Skin of body (tissue), 3 donors: ENCODE measurements at places on chromosomes 16 and 17. TPM values are rescaled to one million over a fixed set of nuclear protein-coding genes. Genes with fewer than 3 reads are reported as not detected.
A peak's percentile ranks its signal among the peaks of the same experiment; 100 is the strongest.

DNA sequence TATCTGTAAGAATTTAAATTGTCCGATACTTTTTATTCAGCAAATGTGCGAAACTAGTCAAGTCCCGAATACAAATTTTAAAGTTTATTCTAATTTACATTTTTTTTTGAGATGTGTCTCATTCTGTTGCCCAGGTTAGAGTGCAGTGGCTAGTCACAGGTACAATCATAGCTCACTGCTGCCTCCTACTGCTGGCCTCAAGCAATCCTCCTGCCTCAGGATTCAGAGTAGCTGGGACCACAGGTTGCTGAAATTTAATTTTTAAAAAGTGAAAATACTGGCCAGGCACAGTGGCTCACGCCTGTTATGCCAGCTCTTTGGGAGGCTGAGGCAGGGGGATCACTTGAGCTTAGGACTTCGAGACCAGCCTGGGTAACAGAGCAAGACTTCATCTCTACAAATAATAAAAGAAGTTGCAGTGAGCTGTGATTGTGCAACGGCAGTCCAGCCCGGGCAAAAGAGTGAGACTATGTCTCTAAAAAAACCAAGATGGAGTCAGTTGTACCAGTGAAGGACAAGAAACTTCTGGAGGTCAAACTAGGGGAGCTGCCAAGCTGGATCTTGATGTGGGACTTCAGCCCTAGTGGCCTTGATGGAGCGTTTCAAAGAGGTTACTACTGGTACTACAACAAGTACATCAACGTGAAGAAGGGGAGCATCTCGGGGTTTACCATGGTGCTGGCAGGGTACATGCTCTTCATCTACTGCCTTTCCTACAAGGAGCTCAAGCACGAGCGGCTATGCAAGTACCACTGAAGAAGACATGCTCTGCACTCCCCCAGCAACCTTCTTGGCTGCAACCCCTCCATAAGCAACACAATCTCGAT, 5.6 kb downstream of the POLG2 start:
- no peak for DNase-seq

Gene CLDN7
- 5.4 TPM for total RNA-seq

Gene RNF112
- total RNA-seq, result 3.7 TPM

GRCh38 chr16:85227084-85227945, 115.0 kb upstream of the CIBAR2 start:
- no peak for DNase-seq

Gene TBC1D3E
- total RNA-seq, result not detected

- DNase-seq, result no peak
Observed at GRCh38 chr17:77840513-77841165, 117.9 kb upstream of the TNRC6C start.

- no peak for DNase-seq
Observed at GRCh38 chr17:29594519-29595090, 1.7 kb downstream of the ANKRD13B start.

- DNase-seq, result no peak
Observed at GRCh38 chr16:80517846-80518245, 22.9 kb upstream of the DYNLRB2 start.

Gene MYH13
- total RNA-seq, result under 0.01 TPM

Gene SNTB2
- 33.8 TPM for total RNA-seq

DNA sequence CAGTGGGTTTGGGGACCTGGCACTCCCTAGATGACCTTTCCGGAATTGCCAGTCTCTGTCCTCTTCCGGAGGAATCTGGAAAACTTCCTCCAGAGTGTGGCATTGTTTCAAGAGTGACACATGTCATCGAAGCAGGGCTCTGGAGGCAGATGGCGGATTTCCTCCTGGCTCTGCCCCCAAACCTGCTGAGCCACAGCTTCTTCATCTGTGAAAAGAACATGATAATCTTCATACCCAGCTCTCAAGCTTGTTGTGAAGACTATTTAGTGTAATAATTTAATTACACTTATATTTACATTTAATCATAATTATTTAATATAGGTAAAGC, 19.7 kb upstream of the TEX2 start:
- DNase-seq, result no peak

- DNase-seq, result no peak
Observed at GRCh38 chr17:27430882-27431491, 25.3 kb upstream of the KSR1 start.

DNA sequence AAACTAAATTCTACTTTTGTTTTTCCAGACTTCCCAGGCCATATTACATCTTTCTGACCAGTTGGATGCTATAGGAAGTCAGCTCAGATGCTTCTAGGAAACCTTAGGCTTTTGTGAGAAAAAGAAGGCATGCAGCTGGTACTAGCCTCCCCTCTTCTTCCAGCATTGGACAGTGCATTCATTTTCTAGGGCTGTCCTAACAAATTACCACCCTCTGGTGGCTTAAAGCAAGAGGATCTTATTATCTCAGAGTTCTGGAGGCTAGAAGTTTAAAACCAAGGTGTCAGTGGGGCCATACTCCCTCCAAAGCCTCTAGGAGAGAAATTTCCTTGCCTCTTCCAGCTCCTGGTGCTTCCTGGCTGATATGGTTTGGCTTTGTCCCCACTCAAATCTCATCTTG, 467.8 kb downstream of the SLC39A11 start:
- DNase-seq, result no peak

DNA sequence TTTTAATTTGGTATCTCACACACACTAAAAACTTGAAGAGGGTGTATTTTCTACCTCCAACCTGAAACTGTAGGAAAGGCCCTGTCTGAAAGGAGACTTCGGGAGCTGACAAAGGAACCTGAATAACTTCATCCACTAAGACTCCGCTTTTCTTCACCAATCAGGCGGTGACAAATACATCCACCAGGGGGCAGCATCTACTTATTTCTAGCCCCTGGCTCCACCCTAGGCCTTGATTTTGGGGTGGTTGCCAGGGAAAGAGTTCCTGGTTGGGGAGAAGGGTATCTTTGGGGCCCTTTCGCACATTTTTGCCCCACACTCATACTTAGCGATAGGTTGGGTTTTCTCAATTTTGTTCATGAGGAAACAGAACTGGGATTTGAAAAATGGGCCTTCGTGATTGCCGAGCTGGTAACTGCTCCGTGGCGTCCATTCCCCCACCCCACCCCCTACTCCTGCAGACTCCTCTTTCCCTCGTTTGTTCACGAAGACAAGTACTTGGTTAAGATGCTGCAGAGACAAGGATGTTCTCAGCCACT, 4.8 kb upstream of the ARL4D start:
- DNase-seq, result peak; percentile 88

GRCh38 chr16:68627951-68628425, 17.1 kb upstream of the CDH3 start:
- DNase-seq, result no peak

GRCh38 chr17:31488264-31488981, 96.9 kb downstream of the RAB11FIP4 start:
- no peak for DNase-seq

Gene MTSS2
- total RNA-seq, result 30.2 TPM

Gene ELP5
- 27.5 TPM for total RNA-seq

Gene KRTAP2-2
- total RNA-seq, result 6.5 TPM

GRCh38 chr16:70709457-70709856, 23.6 kb upstream of the MTSS2 start:
- DNase-seq, result no peak

Gene KRT24
- total RNA-seq, result not detected

Gene CACNB1
- 17.5 TPM for total RNA-seq

DNA sequence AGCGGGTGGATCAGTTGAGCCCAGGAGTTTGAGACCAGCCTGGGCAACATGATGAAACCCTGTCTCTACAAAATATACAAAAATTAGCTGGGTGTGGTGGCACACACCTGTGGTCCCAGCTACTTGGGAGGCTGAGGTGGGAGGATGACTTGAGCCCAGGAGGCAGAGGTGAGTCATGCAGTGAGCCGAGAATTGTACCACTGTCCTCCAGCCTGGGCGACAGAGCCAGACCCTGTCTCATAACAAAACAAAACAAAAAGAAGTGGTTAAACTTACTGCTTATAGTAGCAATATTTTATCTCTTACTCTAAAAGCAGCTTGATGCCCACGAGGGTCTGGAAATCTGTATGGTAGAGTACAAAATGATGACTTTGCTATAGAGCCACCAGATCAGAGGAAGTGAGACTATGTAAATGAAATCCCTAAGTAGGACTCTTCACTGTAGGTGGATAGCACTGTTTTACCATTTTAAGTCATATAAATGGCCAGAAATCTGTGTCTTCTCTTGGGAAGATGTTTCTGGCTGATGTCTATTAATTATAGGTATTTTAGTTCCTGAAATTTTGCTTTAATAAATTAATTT, 60.4 kb upstream of the MRC2 start:
- no peak for DNase-seq

Gene PVALEF
- not detected for total RNA-seq

Gene TP53TG3B
- total RNA-seq, result not detected

DNA sequence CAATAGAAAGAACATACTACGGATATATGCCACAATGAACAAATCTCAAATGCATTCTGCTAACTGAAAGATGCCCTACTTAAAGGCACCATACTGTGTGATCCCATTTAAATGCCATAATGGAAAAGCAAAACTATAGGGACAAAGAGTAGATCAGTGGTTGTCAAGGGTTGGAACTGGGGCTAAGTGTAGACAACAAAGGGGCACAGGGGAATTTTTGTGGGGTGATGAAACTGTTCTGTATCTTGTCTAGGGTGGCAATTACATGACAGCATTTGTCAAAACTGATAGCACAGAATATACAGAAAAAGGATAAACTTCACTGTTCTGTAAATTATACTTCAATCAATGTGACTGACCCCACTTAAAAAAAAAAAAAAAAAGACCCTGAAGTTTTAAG, 17.7 kb downstream of the GFOD2 start:
- DNase-seq, result no peak

Gene MT1A
- total RNA-seq, result 1.4 TPM

Gene KRTAP2-3
- total RNA-seq, result 0.30 TPM

DNA sequence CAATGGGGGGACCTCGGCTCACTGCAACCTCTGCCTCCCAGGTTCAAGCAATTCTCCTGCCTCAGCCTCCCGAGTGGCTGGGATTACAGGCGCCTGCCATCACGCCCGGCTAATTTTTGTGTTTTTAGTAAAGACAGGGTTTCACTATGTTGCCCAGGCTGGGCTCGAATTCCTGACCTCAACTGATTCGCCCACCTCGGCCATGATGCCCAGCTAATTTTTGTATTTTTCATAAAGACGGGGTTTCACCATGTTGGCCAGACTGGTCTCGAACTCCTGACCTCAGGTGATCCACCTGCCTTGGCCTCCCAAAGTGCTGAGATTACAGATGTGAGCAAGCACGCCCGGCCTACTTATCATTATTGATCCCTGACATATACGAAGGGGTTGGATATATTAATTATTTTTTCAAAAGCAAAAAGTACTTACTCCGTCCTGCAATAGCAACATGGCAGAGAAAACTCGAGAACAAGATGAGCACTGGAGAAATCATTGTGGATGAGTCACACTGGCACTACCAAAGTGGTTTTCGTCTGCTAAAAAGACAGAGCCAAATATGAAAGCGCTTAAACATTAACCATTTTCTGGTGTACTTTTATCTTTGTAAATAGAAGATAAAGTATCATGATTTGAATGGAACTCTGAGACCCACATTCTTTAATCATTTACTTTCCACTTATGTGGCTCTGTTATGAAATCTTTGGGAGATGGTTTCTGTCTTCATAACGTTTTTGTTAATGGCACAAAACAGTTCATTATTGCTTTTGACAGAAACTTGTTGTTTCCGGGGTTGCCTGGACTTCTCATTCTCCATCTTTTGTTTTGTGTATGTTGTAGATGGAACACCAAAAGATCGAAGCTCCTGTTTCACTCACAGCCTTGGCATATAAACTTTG, at the start of gene APOH:
APOH (minus strand) TSS at position 529 of the 896 bp plus-strand sequence; CDS start at position 493, 36 bp downstream.
- no peak for DNase-seq

- DNase-seq, result no peak
Observed at GRCh38 chr17:17537311-17538099, 41.3 kb upstream of the RASD1 start.

DNA sequence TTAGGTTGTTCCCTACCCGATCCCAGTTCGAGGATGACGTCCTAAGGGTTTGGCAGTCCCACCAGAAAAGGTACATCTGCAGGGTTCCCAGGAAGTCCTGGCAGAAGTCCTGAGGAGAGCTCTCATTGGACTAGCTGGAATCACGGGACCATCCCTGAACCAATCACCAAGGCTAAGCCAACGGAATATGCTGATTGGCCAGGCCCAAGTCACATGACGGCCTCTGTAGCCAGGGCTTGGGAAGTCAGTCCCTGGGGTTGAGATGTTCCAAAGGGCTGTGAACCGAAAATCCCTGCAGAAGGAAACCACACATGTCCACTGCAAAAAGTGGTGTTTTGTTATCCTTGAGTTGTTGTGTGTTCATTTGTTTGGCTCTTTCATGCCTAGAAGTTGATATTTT, 68.2 kb upstream of the ZNF423 start:
- no peak for DNase-seq

DNA sequence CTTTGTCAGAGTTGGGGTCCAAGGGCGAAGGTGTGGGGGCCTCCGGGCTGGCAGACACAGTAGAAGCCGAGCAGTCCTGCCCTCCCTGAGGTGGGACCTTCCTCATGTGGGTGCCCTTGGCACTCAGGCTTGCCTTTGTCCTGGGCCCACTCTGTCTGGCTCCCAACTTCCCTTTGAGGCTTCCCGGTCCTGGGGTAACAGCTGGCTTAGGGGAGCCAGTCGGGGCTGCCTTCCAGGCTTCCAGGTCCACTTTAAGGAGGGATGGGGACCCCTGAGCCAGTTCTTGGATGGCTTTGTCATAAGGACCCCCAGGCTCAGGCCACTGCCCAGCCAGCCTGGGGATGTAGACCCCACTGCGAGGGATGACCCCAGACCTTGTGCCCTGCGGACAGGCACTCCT, 7.8 kb downstream of the GAS2L2 start:
- DNase-seq, result no peak

- DNase-seq, result no peak
Observed at GRCh38 chr16:82639263-82639662, 12.5 kb downstream of the CDH13 start.

DNA sequence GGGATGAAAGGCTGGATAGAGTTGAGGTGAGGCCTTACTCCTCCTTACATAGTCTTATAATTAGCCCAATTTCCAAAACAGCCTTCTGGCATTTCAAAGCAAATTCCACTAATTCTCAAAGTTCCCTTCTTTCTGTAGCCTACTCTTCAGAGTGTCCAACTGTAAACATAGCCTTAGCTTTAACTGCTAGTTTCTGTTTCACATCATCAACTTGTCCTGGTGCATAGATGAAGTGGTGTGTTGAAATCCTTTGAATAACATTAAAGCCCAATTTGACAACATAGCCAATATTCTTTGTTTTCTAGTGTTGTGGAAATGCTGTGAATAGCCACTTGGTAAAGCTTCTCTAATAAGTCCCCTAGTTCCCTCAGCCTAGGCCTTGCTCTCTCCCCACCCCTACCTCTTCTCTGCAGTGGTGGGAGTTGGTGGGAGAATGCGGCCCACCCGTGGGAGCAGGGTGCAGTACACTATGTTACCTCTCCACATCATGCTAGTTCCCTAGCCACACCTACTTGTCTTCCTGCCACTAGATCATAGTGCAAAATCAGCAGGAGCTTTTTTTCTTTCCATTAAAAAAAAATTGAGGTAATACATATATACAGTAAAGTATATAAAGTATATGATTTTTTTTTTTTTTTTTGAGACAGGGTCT, 127.0 kb upstream of the HAS3 start:
- no peak for DNase-seq

DNA sequence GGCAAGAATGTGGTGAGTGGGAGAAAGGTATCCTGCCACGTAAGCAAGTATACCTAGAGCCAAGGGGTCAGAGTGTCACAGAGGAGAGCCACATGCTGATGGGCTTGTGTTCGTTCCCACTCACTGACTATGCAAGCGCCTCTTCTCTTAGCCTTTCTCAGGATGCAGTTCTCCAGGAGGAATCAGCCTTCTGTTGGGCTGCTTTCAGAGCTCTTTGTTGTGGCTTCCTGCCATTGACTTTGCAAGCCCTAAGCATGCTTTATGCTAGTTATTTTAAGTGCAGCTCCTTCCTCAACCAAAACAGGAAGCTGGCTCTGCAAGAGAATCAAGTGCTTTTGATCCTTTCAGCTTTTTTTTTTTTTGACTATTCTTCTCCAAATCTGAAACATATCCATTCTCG, 66.6 kb downstream of the SIAH1 start:
- peak; percentile 15 for DNase-seq
